ENCODE measurements at places on chromosomes 5 and 9.

DNA sequence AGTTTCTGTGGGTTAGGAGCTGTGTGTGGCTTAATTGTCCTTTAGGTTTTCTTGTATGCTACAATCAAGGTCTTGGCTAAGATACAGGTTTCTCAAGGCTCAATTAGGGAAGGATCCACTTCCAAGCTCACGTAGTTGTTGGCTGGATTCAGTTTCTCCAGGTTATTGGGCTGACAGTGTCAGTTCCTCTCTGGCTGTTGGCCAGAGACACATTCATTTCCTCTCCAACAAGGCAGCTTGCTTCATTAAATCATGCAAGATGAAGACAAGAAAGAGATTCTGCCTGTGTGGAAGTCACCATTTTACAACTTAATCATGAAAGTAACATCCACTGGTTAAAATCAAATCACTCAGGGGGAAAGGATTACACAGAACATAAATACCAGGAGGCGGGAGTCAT is 275.7 kb upstream of the KIF2A start:
- H3K4me3 ChIP-seq = no peak overlapping the region
- no peaks in the 10 kb centered on the region for H3K36me3 ChIP-seq
- no peaks in the 10 kb centered on the region for H3K4me1 ChIP-seq
- H3K27me3 ChIP-seq = no peaks in the 10 kb centered on the region
- no peak for DNase-seq

DNA sequence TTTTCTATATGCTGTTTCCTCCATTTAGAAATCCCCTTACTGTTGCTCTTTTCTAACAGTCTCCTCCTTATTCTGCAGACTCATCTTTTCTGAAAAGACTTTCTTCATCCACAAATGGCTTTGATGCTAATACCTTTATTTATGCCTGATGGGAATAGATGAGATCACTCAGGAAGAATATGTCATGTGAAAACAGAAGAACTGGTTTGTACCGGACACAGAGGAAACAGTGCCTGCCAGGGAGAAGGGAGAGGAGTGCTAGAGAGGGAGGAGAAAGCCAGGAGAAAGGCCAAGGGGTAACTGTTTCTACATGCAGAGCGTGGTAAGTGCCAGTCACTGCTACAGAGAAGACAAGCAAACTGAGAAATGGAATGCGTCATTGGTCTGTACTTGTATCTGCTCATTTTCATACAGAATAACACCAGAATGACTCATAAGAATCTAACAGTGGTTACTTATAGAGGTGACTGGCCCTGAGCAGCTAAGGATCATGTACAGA is 45.9 kb upstream of the PJA2 start:
- no peak overlapping the region for H3K27ac ChIP-seq
- no peaks in the 10 kb centered on the region for H3K36me3 ChIP-seq
- no peaks in the 10 kb centered on the region for H3K4me1 ChIP-seq
- DNase-seq = no peak
- H3K27me3 ChIP-seq = peaks cover 2% of the 10 kb centered on the region

DNA sequence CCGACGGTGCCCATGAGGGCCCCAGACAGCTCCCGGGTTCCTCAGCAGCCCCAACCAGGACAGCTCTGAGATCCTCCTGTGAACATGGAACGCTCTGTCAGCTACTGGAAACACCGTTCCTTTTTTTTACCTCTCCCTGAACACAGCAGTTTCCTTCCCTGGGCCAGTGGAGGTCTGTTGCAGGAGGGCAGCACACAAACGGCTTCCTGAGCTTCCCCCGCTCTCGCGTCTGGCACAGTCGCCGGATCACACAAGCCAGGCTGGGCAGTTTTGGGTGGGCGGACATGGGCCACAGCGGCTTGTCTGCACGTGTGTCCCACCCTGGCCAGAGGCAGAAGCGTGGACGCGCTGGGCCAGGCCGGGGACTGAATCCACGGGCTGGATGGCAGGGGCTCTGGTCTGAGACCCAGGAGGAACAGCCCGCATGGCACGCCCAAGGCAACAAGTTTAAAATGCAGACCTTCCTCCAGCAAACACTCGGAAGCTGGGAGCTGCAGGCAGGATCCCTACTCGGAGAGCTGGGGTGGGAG is 106.8 kb upstream of the SARDH start:
- H3K27ac ChIP-seq = no peak overlapping the region
- DNase-seq = no peak
- H3K4me3 ChIP-seq = no peak overlapping the region
- H3K27me3 ChIP-seq = no peaks in the 10 kb centered on the region
- H3K4me1 ChIP-seq = peaks cover 2% of the 10 kb centered on the region
- H3K36me3 ChIP-seq = no peaks in the 10 kb centered on the region

DNA sequence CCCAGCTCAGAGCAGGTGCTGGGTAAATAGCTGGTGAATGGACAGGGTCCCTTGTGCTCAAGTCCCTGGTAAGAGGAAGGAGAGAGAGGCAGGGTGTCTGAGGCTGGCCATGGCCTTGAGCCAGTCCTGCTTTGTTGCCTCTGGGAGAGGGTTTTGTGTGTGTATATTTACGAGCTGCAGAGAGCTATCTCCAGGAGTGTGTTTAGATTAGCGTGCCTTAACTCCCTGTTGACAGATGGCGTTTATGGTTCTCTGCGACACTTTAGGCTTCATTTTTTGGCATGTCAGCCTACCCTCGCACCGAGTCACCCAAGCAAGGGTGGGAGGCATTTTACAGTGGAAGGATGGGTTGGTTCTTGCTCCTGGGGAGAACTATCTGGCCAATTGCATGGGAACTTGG is 22.2 kb downstream of the HMCN2 start:
- no peak overlapping the region for H3K27ac ChIP-seq
- H3K27me3 ChIP-seq = peaks cover 6% of the 10 kb centered on the region
- H3K36me3 ChIP-seq = no peaks in the 10 kb centered on the region
- no peak for DNase-seq
- H3K4me3 ChIP-seq = no peak overlapping the region
- H3K4me1 ChIP-seq = no peaks in the 10 kb centered on the region

- no peaks in the 10 kb centered on the region for H3K27me3 ChIP-seq
- H3K27ac ChIP-seq = no peak overlapping the region
- no peak for DNase-seq
Observed at GRCh38 chr9:119004618-119004990, 364.6 kb downstream of the BRINP1 start.

DNA sequence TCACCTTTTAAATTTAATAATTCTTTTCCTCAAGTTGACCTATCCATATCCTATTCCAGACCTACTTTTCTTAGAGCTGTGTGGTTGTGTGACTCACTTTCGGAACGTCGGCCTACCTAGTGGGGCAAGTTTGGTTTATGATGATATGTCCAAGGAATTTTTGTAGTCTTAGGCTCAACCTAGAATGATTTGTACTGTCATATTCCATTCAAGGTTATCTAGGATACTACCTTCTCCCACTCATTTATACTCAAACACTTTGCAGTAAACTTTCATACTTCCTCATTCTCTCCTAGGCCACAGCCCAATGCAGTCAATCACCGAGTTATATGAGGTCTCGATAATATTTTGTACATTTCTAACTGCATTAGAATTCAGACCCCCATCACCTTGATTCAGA is 61.9 kb downstream of the PIK3R1 start:
- peaks cover 59% of the 10 kb centered on the region for H3K36me3 ChIP-seq
- DNase-seq = no peak
- no peak overlapping the region for H3K4me3 ChIP-seq
- H3K27me3 ChIP-seq = no peaks in the 10 kb centered on the region
- H3K4me1 ChIP-seq = peaks cover 55% of the 10 kb centered on the region

- peaks cover 41% of the 10 kb centered on the region for H3K4me1 ChIP-seq
- no peak overlapping the region for H3K27ac ChIP-seq
Observed at GRCh38 chr9:130658893-130659698, 5.3 kb upstream of the PRDM12 start.

GRCh38 chr5:135266975-135267374 is 132.1 kb downstream of the MACROH2A1 start:
- no peaks in the 10 kb centered on the region for H3K4me1 ChIP-seq
- DNase-seq = no peak
- H3K27ac ChIP-seq = no peak overlapping the region
- no peaks in the 10 kb centered on the region for H3K36me3 ChIP-seq

DNA sequence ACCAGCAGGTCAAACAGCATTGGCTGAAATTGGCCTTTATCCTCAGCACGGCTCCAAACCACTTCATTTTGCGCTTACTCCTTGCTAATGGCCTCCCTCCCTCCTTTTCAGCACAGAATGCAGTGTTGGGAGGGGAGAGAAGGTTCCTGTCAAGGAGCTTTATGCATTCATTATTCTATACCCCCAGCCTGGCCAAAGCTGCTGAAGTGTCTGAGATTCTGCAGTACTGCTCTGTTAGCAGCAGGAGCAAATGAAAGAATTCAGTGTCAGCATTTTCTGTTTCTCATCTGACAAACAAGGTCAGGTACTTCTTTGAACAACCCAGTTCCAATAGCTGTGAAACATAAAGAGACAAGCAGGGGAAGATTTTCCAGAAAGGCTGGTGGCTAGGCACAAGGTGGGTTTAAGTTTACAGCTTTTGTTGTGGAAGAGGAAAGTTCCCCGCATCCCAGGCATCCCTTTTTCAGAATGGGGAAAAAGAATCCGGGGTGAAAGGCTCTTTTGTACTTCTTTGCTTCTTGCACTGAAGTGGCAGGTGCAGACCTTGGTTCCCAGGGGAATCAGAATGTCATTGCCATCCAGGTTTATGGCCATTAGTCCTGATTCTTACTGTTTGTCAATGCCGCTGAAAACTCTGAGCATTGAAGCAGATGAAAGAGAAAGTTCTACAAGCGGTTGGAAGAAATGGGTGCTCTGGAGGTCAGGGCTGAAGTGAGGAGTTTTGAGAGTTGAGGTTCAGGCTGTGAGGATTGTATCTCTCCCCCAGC is 109.3 kb upstream of the APC start:
- no peak overlapping the region for H3K27ac ChIP-seq
- no peak overlapping the region for H3K4me3 ChIP-seq
- H3K36me3 ChIP-seq = no peaks in the 10 kb centered on the region
- H3K27me3 ChIP-seq = peaks cover 9% of the 10 kb centered on the region

DNA sequence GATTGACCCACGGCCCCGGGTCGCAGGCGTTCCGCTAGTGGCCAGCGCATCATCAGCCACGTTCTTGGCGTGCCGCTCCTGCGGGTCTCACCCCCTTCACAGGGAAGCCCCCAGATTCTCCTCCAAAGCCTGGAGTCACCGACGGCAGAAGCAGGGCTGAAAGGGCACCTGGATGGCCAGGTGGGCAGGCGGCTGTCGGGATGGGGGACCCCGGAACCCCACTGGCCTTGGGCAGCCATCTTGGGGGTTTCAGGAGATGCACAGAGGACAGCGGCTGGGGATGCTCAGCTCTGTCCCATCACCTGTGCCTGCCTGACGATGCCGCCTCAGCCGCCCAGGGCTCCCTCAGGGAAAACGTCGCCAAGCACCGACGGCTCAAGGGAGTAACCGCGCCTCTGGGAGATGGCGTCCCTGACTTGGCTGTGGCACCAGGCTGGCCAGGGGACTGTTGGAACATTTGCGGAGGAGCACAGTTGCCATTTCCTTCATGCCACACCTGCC is 14.1 kb upstream of the SLC9A3 start:
- H3K27me3 ChIP-seq = no peaks in the 10 kb centered on the region
- H3K4me1 ChIP-seq = peaks cover 5% of the 10 kb centered on the region
- H3K36me3 ChIP-seq = no peaks in the 10 kb centered on the region
- DNase-seq = no peak
- H3K4me3 ChIP-seq = no peak overlapping the region

GRCh38 chr5:1930880-1931603 is 48.3 kb upstream of the IRX4 start:
- no peaks in the 10 kb centered on the region for H3K36me3 ChIP-seq
- H3K27me3 ChIP-seq = peaks cover 57% of the 10 kb centered on the region
- H3K4me1 ChIP-seq = no peaks in the 10 kb centered on the region
- H3K4me3 ChIP-seq = no peak overlapping the region
- no peak for DNase-seq
- H3K27ac ChIP-seq = no peak overlapping the region

DNA sequence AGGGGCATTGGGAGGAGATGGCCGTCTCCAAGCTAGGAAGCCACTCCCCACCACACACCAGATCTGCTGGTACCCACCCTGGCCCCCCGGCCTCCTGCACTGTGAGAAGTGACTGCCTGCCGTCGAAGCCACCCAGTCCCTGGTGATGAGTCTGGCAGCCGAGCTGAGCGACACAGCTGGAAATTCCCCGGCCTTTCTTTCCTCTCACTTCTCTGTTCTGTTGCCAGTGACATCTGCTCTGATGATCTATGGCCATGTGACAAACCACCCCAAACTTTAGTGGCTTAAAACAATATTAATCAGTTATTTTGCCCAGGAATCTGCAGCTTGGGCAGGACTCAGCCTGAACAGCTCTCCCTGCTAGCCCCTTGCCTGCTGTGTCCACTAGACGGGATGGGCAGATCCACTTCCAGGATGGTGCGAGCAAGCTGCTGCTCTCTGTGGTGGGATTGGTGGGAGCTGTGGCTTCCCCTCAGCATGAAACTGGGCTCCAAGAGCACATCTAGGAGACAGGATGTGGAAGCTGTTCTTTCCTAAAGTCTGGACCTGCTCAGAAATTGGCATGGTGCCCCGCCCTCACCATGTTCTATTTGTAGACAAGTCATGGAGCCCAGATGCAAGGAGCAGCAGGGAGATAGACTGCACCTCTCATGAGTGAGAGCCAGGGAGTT is 211.2 kb downstream of the GADD45G start:
- H3K27ac ChIP-seq = no peak overlapping the region
- H3K36me3 ChIP-seq = no peaks in the 10 kb centered on the region
- peaks cover 3% of the 10 kb centered on the region for H3K4me1 ChIP-seq
- no peak overlapping the region for H3K4me3 ChIP-seq
- no peak for DNase-seq

DNA sequence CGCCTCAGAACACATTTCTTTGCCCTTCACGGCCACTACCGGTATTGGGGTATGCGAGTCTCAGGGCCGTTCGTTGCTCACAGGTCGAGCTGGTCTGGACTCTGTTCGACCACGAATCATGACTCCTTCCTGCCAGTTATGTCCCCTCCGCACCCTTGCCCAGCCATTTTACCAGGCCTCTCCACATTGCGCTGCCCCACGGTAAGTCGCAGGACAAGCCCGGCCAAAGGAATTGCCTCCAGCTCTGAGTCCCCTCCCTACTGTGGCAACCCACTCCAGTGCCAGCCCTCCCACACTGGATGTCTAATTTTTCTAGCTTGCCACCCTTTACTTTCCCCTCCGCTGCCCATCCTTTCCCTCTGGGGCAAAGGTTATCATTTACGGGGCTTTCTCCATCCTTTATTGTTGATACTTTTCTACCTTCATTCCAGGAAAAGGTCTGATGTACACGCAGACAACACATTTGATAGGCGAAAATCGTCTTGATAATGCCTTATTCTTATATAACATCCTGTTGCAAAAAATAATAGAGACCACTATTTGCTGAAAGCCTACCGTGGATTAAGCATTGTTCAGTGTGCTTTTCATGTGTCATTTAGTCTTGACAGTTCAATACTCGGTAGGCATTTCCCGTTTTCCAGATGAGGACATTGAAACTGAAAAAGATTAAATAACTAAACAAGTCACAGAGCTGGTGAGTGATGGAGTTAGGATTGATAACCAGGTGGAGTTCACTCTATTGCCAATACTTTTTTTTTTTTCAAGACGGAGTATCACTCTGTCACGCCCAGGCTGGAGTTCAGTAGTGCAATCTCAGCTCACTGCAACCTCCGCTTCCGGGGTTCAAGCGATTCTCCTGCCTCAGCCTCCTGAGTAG is 958 bp upstream of the HSPA5 start:
- peaks cover 38% of the 10 kb centered on the region for H3K4me1 ChIP-seq
- peak overlapping the region; percentile 98 for H3K27ac ChIP-seq
- peaks cover 31% of the 10 kb centered on the region for H3K36me3 ChIP-seq
- H3K27me3 ChIP-seq = no peaks in the 10 kb centered on the region

- no peak for DNase-seq
- peaks cover 46% of the 10 kb centered on the region for H3K27me3 ChIP-seq
- no peaks in the 10 kb centered on the region for H3K36me3 ChIP-seq
- no peak overlapping the region for H3K27ac ChIP-seq
- H3K4me1 ChIP-seq = peaks cover 18% of the 10 kb centered on the region
Observed at GRCh38 chr5:77847129-77847460, 71.0 kb upstream of the TBCA start.

GRCh38 chr5:126801992-126802294 is 25.0 kb downstream of the LMNB1 start:
- no peaks in the 10 kb centered on the region for H3K27me3 ChIP-seq
- DNase-seq = peak; percentile 12
- H3K4me3 ChIP-seq = no peak overlapping the region
